ENCODE measurements at places on chromosomes 5 and 9.

DNA sequence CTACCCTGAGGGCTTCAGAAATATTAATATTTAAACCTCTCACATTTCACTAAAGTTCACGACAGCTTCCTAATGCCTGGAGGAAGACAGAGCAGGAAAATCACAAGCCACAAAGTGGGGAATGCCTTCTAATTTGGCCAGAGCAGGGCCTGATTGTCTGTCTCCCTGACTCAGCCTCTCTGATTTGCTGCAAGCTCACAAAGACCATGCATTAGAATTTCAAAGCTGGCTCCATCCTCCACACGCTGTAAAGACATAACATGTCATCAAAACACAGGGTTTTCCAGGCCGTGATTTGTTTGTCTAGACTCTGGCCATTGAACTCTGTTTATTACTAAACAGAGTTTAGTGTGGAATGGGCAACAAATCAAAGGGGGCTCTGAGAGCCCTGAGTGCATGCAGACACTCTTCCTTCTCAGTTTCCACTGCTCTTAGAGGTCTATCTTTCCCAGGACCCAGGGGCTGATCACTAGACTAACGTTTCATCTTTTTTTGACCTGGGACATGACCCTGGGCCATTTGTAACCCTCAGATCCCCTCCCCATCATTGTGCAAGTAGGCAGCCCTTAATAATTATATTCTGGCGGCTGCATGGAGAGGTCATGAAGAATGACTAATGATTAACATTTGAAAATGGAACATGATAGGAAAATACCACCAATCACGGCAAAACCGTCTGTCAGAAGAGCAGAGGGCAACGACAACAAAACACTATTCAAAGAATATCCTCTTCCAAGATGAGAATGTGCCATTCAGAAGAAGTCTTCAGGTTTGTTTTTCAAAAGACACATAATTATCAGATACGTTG is 140.2 kb downstream of the ENC1 start:
- DNase-seq: no peak

GRCh38 chr9:113011911-113012381 is at the start of gene ZNF883:
Gene ZNF883, minus strand, starts transcription at chr9:113012192.
- no peak for DNase-seq

DNA sequence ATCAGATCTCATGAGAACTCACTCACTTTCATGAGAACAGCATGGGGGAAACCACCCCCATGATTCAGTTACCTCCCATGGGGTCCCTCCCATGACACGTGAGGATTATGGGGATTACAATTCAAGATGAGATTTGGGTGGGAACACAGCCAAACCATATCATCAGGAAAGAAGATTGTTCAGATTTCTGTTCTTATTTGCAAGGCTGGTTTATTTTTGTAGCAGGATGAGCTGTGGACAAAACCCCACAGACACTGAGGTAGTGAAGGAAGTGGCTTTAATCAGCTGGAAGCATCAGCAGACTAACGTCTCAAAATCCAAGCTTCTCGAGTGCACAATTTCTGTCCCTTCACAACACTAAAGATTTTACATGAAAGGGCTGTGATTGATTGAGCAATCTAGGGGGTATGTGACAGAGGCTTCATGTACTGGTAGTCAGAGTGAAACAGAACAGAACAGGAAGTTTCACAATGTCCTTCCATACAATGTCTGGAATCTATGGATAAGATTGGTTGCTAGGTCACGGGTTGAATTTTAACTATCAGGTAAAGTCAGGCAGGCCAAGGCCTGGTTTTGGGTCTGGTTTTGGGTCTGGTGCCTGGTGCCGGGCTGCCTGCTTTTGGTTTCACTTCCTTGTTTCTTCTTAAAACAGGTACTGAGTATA is 91.3 kb upstream of the ZNF366 start:
- DNase-seq: peak; percentile 16

DNA sequence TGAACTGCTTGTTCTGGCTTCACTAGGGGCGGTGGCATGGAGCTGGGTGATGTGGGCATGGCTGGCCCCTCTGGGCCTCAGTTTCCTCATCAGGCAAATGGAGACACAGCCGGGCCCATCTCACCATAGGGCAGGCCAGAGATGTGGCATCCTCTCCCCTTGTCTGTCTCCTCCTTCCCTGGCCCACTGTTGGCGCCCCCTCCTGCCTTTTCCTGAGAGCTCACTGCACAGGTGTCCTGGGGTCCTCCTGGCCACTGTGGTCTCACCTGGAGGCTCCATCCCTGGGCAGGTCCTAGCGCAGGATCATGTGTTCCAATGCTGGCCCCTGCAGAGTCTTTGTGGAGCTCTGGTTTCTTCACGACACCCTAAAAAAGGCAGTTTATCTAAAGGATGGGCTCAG is 53.5 kb downstream of the NEK6 start:
- no peak for DNase-seq

DNA sequence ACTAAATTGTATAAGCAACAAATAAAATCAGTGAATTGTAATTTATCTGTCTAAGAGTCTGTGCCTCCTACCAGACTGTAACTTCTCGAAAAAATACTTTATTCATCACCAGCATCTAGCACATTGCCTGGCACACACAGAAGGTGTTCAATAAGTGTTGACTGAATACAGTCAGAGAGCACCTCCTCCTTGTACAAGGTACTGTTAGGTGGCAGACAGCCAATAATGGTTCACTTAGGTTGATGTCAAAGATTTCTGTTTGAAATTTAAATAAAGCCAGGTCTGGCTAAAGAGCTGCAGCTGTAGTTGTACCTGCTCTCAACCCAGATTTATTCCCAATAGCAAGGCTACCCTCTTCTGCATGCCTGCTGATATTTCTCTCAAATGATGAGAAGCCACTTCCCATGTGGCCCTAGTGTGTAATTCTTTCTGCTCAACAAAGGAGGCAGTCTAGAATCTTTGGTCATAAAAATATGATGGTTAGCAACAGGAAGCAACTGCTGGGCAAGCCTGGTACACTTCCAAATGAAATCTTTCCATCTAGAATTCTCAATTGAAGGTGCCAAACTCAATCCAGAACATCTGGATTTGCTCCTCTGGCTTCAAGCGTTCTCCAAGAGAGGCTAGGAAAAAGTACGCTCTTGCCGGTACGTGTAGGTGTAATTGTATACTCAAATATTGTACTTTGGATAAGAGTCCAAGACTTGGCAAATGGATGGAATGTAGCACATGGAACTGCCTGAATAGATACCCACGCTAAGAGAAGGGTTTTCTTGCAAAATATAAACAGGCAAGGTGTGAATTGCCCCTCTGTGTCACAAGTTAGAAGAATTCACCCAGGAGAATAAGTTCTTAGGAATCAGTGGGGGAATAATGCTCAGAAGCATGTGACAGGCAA is 95.6 kb downstream of the NR6A1 start:
- no peak for DNase-seq

- DNase-seq: no peak
Observed at GRCh38 chr5:79771387-79771786, 81.8 kb downstream of the CMYA5 start.

DNA sequence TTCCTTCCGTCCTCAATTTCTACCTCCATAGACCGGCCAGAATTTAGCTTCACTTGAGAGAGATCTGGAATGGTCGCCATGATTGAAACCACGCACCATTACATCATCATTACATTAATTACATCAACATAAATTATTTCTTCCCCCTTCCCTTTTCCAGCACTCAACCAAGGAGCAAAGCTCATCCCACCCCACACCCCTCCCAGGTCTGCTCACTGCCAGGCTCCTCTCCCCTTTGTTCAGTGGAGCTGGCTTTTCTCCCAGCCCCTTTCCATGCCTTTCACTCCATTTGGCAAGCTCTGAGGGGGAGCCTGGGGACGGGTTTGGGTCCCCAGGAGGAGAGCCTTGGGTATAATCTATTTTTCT is 8.4 kb downstream of the RACK1 start:
- no peak for DNase-seq

GRCh38 chr9:134917431-134918373 is at the start of gene FCN1:
Gene FCN1, minus strand, starts transcription at chr9:134917912. Its CDS starts 41 bp downstream, at chr9:134917871.
- no peak for DNase-seq

DNA sequence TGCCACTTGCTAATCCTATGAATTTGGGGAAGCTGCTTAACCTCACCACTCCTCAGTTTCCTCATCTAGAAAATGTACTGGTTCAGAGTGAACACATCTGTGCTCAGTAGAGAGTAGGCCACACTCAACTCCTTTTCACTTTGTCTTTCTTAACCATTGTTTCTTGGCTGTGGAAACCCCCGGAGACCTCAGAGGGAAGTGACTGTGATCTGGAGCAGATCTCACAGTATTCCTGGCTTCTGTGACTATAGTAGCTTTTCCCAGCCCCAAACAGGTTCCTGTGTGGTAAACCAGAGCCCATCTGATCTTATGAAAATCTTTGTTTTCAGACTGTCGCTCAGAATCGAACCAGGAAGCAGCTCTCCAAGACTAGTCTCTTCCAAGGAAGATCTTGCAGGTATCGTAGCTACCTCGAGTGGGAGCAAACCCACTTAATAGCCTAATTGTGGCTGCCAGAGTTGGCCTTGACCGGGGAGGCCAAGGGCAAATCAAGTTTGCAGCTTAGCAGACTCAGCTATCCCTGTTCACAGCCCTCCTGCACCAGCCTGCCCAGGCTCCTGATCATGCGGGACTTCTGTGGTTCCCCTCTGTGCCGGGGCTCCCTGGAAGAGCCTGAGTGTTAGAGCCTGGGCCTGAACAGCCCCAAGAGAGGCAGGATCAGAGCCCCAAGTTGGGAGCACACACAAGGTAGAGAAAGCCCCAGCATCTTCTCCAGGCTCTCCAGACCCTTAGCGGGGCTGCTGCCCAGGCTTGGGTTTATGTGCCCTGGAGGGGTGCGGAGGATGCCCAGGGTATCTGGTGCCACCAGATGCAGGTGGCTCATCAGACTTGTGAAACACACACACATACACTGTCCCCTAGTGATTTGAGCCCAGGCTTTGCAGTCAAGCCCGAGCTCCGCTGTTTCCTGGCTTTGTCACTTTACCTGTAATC is 52.2 kb upstream of the ANGPTL2 start:
- no peak for DNase-seq

DNA sequence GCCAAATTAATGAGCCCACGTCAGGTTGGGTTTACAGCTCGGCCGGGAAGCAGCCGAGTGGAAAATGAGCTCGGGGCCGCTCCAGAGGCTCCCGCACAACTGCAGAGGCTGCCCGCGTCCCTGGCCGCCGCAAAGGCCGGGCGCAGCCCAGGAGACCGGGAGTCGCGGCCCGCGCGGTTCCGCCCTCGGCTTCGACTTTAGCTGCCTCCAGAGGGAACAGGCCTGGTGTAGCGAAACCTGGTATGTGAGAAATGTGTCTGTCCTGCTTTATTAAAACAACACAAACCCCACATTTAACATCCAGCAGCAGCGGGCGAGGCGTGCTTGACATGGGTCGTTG is 66.2 kb downstream of the FOXD1 start:
- no peak for DNase-seq

All from Caco-2 (cell line).